Neural progenitor cell (in vitro differentiated cells): ENCODE measurements at places on chromosomes 7 and 10. TPM values are rescaled to one million over a fixed set of nuclear protein-coding genes. Genes with fewer than 3 reads are reported as not detected.

- DNase-seq, result no peak
These were observed 23.8 kb downstream of the CROT start for GRCh38 chr7:87369216-87369615.

DNA sequence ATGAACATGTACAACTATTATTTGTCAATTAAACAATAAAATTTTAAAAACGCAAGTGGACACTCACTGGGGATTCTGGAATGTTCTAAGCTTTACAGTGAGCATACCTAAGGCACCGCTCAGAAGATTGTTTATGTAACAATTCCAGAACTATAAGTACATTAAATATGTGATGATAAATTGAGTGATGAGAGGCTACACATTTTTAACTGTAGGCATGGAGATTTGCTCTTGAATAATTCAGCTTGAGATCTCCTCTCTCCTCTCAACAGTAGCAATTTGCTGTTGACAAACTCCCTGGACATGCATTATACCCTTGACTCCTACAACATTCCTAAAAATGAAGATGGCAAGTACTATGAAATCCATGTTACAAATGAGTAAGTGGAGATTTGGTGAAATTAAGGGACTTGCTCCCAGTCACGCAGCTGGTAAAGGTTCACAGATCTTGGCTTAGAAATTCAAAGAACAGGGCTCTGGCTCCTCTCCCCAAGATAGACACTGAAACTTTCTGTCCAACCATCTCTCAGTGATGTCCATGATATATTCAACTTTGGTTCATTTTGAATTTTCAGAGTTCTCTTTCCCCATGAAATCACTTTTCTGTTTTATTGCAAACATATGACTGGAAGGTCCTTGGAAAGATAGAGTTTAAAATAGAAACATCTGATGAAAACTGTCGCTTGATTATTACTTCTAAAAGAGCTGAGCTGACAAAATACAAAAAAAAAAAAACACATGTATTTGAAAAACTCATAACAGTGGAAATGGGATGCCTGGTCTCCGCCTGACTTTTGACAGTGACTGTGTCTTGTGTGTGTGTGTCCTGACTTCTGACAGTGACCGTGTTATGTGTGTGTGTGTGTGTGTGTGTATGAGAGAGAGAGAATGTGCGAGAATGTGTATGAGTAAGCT is 488.3 kb downstream of the TNS3 start:
- no peak for DNase-seq

DNA sequence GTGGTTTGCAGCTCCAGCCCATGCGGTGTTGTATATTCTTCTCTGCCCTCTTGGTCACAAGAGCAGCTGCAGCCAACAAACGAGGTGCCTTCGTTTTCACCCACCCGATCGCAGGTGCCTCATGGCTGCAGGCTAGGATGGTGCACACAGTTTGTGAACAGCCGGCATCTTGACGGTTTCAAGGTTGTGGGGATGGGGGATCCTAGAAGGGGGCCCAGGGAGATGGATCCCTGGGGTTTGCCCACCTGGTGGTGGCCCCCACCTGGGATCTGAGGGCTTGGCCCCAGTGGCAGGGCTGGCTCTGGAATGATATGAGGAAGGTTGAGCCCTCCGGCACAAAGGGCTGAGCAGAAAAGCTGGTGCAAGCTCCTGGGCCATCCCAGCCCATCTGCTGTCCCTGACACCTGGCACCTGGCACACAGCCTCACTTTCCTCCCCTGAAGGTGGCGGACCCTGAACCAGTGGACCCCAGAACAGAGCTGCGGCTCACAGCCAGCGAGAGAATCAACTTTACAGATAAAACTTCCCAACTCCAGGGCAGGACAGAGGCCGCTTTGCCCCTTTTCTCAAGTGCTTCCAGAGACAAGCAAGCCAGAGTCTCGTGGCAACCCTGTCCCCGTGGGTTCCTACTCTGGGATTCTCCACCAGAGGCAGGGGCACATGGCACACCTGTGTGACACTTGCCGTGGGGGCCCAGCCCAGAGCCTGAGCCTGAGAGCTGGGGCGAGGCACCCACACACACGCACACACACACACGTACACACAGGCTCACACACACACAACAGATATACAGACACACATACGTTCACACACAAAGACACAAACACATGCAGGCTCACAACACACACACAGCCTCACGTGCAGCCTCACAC is 177.3 kb upstream of the PPP2R2D start:
- no peak for DNase-seq

DNA sequence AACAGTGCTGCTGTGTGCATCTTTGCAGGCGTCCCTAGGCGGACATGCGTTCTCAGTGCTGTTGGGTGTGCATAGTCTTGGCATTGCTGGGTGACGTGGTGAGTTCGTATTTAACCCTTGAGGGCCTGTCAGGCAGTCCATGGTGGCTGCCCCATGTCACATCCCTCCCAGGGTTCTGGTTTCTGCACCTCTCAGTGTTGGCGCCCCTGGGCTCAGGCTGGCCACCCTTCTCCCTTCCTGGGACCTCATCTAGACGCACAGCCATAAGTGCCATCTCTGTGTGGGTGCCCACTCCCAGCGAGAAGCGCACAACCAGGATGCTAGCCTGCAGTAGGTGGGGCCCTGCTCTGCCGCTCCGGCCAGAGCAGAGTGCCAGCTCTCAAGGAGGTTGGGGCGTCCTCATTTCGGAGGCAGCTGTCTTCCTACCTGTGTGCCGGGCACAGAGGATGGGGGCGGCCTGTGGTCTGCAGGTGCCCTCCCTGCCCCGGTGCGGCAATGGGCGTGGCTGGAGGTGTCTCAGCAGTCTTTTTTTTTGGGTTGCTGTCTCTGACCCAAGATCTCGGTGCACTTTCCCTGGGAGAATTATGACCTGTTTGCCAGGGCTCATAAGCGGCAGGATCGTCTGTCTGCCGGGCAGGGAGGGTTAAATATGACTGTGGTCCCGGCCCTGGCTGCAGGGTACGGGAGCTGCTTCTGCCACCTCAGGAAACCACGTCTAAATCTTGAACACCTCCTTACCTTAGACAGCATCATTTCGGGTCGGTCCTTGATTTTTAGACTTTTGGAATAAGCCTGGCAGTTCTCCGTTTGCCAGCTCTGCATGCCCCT is 6.5 kb downstream of the INPP5A start:
- no peak for DNase-seq

DNA sequence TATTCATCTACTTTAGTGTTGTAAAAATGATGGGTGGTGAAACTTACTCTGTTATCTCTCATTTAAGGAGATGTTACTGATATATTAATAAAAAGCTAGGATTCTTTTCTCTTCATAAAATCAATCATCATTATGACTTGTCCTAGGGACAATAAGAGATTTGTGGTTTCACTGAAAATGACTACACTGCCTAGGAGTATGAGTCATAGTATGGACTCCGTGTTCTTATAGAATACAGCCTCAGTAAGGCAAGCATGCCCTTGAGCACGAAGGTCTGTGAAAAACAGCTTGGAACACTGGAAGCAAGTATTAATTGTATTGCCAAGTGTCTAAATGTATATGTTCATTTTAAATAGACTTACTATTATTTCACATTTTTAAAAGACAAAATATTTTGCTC is 749.2 kb upstream of the PCDH15 start:
- no peak for DNase-seq

DNA sequence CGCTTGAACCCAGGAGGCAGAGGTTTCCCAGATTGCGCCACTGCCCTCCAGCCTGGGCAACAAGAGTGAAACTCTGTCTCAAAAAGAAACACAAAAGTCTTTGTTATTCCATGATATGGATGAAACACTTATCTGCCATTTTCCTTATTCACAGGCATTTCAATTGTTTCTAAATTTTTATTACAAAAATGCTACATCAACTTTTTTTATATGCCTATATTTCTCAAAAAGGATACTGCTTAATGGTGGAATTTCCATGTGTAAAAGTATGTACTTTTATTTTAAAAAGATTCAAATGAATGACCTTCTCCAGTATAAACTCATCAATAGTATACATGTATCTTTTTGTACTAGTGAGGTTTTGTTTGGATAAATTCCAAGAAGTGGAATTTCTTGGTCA is 41.9 kb upstream of the STMP1 start:
- DNase-seq, result no peak

The TRIM24 gene
- total RNA-seq, result 101 and 116 TPM in 2 replicates

The SAP25 gene
- 1.5 TPM in 1 of 2 replicates, not detected in the other for total RNA-seq

The OPALIN gene
- total RNA-seq, result not detected in 2 replicates
